Stimulated activated CD8-positive, alpha-beta memory T cell treated with anti-CD3 and anti-CD28 coated beads, Interleukin-7, amount 100 ng/mL, for 24 hours (primary cell): ENCODE measurements at places on chromosomes 16 and 17.

- DNase-seq: peak; percentile 19
These were observed 21.6 kb downstream of the POLR3E start for GRCh38 chr16:22318690-22319358.

DNA sequence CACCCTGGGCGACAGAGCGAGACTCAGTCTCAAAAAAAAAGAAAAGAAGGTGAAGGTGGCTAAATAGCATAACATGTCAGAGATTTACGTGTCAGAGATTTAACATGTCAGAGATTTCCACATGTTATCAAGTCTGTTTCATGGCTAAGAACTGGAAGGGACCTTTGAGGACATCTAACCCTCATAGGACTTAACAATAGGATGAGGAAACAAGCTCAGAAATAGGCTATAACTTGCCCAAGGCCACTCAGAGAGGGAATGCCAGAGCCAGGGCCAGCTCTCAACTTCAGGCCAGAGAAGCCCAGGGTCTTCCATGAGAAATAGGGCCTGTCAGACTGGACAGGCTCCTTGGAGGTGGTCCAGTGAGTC, 26.8 kb upstream of the ZNF629 start:
- DNase-seq: no peak

DNA sequence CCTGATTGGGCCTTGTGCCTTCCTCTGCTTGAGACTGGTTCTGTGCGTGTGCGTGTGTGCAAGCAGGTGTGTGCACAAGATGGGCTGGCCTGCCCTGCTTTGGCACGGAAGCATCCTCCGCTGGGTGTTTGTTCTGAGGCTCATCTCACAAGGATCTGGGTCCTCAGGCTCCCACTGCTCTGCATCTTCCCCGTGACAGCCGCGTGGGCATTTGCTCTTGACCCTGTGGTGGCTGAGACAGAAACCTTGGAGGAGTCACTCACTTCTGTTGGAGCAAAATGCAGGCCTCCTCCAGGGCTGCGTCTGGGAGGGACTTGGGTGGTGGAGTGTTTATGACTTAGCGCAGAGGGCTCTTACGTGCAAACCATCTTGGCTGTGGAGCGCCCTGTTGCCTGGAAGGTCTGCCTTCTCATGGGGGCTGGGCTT, 119.2 kb downstream of the RPTOR start:
- DNase-seq: no peak

- peak; percentile 45 for DNase-seq
These were observed 27.2 kb upstream of the SKAP1 start for GRCh38 chr17:48457080-48457836.

GRCh38 chr17:15891318-15891717, 53.6 kb upstream of the ADORA2B start:
- no peak for DNase-seq

- no peak for DNase-seq
These were observed 12.4 kb upstream of the TCAP start for GRCh38 chr17:39652587-39653315.

- no peak for DNase-seq
These were observed 351.2 kb downstream of the C16orf95 start for GRCh38 chr16:86965840-86966550.

GRCh38 chr16:49021136-49021535, 260.5 kb downstream of the CBLN1 start:
- DNase-seq: no peak

- no peak for DNase-seq
These were observed 5.0 kb downstream of the NKD1 start for GRCh38 chr16:50553182-50553710.

- DNase-seq: no peak
These were observed 52.2 kb downstream of the CCT6B start for GRCh38 chr17:34909040-34909439.

DNA sequence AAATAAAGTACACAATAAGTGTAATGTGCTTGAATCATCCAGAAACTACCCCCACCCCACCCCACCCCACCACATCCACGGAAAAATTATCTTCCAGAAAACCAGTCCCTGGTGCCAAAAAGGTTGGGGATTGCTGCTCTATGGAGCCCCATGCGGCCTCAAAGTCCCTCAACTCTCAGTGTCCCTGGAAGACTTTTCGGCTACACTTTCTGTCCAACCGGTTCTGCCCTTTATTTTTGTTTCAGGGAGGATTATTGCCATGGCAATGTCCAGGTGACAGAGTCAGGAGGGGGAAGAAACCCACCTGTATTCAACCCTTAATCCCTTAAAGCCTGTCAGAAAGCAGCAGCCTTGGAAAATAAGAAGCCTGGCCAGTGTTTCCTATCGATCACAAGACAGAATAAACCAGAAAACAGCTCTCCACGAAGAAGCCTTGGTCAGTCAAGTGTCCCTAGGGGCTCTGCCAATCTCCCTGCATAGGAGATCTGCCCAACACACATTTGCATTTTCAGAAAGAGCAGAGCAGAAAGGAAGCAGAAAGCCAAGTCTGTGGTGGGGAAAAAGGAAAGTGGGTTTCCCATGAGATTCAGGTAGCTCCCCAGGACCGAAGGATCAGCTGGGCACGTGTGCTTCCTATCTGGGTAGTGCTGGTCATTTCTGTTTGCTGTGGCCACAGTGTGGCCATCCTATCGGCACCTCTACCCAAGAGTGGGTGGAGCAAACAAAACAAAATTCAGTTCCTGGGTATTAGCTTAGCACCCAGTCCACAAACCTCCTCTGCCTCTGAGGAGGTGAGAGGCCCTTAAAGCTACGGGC, 342.7 kb downstream of the SOX9 start:
- no peak for DNase-seq

DNA sequence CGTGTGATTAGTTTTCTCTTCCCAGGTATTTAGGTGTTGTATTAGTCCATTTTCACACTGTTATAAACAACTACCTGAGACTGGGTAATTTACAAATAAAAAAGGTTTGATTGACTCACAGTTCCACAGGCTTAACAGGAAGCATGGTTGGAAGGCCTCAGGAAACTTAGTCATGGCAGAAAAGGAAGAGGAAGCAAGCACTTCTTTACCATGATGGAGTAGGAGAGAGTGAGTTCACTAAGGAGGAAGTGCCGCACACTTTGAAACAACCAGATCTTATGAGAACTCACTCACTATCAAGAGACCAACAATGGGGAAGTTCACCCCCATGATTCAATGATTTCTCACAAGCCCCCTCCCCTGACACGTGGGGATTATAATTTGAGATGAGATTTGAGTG, 1343.7 kb upstream of the GOT2 start:
- DNase-seq: no peak

DNA sequence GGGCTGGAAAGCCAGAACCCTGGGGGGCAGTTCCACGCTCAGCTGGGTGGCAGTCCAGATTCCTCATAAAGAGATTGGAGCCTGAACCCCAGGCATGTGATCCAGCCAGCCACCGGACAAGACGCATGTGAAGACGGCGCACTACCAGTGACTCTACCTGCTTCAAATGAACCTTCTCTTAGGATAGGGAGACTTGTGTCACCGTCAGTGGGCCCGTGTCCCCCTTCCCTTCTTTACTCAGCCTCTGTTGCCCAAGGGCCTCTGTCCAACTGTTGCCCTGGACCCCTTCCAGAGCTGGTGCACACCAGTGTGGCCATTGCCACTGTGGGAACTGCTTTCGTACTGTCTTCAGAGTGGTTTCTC, 18.2 kb downstream of the CLUAP1 start:
- DNase-seq: no peak
